ENCODE measurements at places on chromosomes 7 and 10.

- no peak for DNase-seq
Observed at GRCh38 chr7:148719753-148720152, 21.1 kb downstream of the CUL1 start.

GRCh38 chr7:29398011-29398410 lies 165.6 kb upstream of the PRR15 start:
- DNase-seq, result no peak

- peak; percentile 22 for DNase-seq
Observed at GRCh38 chr7:103660455-103661371, 214.7 kb upstream of the SLC26A5 start.

GRCh38 chr7:150978126-150978789 lies at the start of gene KCNH2:
Gene KCNH2 (minus strand): TSS chr7:150978321. CDS start chr7:150977913, 408 bp downstream.
- DNase-seq, result no peak

- DNase-seq, result no peak
Observed at GRCh38 chr10:115882021-115882420, 391.0 kb downstream of the GFRA1 start.

Data from Calu3 (cell line).